ENCODE measurements at places on chromosomes 7 and 10. TPM values are rescaled to one million over a fixed set of nuclear protein-coding genes. Genes with fewer than 3 reads are reported as not detected.

DNA sequence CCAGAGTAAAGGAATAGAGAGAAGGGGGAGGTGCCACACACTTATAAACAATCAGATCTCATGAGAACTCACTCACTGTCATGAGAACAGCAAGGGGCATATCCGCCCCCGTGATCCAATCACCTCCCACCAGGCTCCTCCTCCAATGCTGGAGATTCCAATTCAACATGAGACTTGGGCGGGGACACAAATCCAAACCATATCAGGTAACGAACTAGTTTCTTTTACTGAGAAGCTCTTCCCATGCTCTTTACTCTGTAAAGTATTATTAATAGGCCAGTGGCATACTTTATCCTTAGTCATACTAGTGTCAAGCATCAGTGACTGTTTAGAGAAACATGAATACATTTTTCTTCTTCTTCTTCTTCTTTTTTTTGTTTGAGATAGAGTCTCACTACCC lies 39.4 kb upstream of the ZNF488 start:
- H3K4me1 ChIP-seq: no peaks in the 10 kb centered on the region
- no peaks in the 10 kb centered on the region for H3K36me3 ChIP-seq
- no peak overlapping the region for H3K27ac ChIP-seq
- no peak for DNase-seq

DNA sequence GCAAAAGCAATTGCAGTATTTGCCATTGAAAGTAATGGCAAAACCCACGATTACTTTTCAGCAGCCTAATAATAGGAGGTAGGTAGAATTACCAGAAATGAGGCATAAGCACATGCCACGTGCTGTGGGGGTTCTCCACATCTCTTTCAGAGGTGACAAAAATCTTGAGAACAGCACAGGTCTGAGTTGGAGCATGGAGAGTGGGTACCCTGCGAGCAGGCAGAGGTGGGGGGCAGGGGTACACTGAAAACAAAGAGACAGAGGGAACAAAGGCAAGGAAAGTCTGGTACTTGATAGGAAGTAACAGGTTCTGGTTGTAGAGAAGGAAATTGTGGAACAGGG lies 75.9 kb downstream of the FAM107B start:
- DNase-seq: no peak
- H3K4me1 ChIP-seq: peaks cover 4% of the 10 kb centered on the region
- H3K36me3 ChIP-seq: no peaks in the 10 kb centered on the region
- no peak overlapping the region for H3K4me3 ChIP-seq

DNA sequence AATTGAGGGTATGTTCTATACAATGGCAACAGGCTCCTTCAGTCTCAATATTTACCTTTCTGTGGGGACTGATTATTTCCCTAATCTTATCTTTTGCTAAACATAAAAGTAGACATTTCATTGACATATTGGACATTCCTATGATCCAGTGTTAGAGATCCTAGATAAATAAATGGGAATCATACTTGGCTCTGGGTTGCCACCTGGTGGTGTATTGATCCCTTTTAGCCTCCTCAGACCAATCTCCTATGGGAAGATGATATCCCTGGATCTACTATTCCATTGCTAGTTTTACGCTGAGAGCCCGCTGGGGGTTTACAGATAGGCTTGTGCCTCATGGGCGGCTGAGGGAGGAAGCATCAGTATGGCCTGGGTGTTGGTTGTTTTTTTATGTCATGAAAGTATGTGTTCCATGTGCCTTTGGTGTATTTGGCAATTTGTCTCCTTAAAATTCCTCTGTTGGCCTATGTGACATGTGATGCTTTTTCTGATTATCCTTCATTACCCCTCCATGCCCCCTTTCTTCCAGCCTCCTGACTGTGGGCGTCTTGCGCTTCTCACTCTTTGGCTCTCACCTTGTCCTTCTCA lies 18.8 kb downstream of the CELF2 start:
- no peaks in the 10 kb centered on the region for H3K27me3 ChIP-seq
- H3K27ac ChIP-seq: no peak overlapping the region
- H3K36me3 ChIP-seq: no peaks in the 10 kb centered on the region
- H3K4me1 ChIP-seq: no peaks in the 10 kb centered on the region
- no peak for DNase-seq

- H3K27me3 ChIP-seq: no peaks in the 10 kb centered on the region
- H3K36me3 ChIP-seq: peaks cover 99% of the 10 kb centered on the region
- H3K27ac ChIP-seq: no peak overlapping the region
Observed at GRCh38 chr10:125002423-125003145, 60.7 kb downstream of the ZRANB1 start.

DNA sequence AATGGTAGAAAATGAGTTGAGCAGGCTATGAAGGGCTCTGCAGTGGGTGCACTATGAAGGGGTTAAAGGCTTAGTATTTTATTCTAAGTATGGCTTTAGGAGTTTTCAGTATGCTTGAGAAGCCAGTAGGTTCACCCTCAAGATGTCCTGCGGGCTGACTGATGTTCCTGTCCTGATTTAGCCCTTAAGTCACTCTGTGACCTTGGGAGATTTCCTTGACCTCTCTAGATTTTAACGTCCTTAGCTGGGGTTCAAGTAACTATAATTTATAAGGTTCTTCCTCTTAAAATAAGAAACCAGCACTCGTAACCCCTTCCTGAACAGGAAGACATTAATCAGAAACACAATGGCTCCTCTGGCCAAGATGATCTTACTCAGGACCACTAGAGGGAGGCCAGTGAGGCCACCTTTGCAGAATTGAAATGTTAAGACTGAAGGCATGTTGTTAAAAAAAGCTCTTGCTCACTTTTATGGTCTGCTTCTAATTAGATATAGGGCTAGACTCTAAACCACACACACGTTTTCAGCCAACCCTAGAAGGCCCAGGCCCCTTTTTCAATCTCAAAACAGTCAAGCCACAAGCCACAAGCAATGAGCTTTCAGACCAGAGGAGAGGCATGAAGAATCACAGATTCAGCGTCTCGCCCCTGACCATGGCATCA lies 41.9 kb downstream of the CDK1 start:
- no peaks in the 10 kb centered on the region for H3K4me1 ChIP-seq
- no peaks in the 10 kb centered on the region for H3K27me3 ChIP-seq
- no peaks in the 10 kb centered on the region for H3K36me3 ChIP-seq
- no peak for DNase-seq
- no peak overlapping the region for H3K27ac ChIP-seq

PIK3CG gene
- polyA plus RNA-seq: 31.2 TPM

PLAC9 gene
- polyA plus RNA-seq: not detected

Data from CD14-positive monocyte (primary cell).